ENCODE measurements at places on chromosomes 2 and 18.

GRCh38 chr2:44596537-44597320, 235.0 kb downstream of the CAMKMT start:
- DNase-seq, result no peak

- no peak for DNase-seq
Measured at GRCh38 chr2:57842531-57842930, 204.1 kb upstream of the VRK2 start.

DNA sequence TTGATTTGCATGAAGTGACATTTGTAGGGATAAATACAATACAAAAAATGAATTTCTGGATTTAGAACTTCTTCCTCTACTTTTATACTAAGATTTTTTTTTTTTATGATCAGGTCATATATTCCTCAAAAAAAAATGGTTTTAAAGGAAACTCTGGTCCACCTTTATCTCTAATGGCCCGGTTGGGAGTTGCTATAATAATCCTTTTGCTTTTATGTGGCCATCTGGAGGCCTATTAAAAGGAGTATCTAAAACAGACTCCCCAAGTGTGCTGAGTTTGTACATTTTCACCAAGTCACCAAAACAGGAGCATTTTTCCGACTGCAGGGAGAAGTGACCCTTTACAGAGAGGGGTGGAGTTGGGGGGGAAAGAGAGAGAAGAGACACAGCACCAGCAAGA, 329.2 kb upstream of the FIGN start:
- DNase-seq, result no peak

DNA sequence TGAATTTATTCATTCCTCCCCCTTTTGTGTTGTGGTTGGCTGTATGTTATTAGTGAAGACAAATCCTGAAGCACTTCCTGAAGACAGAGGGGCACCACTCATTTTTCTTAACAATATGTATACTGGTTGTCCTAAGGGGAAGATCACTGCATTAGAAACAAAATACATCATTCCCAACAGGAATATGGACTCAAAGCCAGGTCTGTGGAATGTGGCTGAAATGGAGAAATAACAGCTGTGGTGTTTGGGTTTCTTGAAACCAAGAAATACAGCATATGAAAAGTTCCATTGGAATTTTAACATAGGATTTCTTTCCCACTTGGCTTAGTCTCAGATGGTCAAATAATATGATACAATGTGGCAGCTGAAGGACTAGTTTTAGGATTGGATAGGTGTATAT, 267.6 kb downstream of the KCNE4 start:
- DNase-seq, result no peak

- DNase-seq, result no peak
Measured at GRCh38 chr2:171469176-171469575, 35.1 kb downstream of the DCAF17 start.

GRCh38 chr18:48657447-48658120, 118.8 kb downstream of the CTIF start:
- DNase-seq, result no peak

DNA sequence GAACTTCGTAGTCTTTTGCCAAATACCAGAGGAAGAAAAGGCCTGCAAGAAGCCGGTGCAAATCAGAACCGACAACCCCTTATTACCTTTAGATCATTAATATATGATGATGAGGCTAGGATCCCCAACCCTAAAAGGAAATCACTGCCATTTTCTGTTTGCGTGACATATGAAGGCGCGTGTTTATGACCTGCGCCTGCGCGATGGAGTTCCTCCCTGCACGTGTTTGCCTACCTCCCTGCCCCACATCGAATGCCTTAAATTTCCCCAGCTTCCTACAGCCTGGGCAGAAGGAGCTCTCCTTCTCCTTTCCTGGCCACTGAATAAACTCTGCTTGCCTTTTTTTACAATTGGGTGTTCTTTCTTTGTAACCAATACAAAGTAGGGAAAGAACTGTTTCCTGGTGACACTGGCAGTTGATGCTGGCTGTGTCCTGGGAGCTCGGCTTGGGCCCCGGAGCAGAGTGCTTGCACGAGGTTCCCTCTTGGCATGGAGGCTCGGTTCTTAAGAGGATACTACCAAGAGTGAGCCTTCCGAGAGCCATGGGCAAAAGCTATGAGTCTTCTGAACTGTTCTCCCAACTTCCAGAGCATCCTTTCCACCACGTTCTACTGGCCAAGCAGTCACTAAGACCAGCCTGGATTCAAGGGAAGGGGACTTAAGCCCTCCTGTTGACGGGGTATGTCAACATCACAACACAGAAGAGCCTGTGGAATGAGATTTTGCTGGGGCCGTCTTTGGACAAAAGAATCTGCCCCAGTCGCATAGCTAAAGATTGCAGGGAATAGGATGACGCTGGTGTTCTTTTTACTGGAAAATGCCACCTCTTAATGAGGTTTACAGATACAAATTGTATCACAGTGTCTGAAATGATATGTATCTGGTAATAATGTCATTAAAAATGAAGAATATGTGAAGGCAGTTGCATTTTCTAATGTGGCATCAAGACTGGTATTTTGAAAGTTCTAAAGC, 179.8 kb downstream of the SH3BP4 start:
- DNase-seq, result no peak

GRCh38 chr2:10212827-10213226, 89.9 kb upstream of the HPCAL1 start:
- DNase-seq, result no peak

GRCh38 chr2:148351437-148352143, 293.0 kb upstream of the EPC2 start:
- no peak for DNase-seq

DNA sequence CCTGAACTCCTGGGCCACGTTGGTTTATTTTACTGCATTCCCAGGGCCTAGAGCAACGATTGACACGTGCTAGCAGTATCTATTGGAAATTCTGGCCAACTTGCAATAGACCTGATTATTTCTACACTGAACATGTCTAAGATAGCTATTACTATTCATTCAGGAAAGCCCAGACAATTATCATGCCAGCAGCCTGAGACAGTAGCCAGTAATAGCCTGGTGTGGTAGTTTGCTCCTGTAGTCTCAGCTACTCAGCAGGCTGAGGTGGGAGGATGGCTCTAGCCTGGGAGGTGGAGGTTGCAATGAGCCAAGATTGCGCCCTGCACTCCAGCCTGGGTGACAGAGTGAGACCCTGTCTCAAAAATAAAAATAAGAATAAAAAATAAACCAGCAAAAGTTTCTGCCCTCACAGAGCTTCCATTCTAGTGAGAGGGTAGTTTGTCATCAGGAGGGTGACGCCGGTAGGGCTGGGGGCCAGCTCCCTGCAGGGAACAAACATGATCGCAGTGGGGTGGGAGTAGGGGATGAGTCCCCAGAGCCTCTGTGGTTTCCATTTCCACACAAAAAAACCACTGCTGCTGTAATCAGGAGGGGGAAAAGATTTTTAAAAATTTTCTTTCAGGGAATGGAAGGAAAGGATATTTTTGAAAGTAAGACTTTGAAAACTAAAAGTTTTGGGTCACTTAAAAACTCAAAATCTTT, 4.3 kb downstream of the CASP8 start:
- no peak for DNase-seq

- DNase-seq, result no peak
Measured at GRCh38 chr2:164882276-164882675, 40.7 kb upstream of the COBLL1 start.

DNA sequence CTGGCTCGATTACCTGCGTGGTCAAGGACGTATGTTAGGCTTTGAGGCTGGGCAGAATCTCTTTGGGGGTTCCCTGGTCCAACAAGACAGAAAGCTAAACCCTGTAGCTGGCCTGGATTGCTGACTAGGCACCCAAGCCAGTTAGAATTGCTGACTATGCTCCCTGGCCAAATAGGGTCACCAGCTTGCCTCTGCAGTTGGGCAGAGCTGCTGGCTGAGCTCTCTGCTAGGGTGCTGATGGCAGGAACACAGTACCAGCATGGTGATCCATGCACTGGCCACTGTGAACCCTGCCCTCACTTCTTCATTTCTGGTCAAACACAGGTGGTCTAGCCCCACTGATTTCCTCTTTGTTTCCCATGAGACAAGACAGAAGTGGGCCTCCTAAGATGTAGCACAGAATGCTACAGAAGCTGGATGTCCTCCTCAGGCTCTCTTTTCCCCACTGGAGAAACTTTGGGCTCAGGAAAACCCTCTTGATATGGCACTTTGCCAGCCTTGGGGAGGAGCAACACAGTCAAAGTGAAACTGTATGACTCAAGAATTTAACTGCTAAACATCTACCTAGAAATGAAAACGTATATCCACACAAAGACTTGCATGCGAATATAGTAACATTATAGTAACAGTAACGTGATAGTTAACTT, 20.8 kb downstream of the SP140L start:
- no peak for DNase-seq

- DNase-seq, result no peak
Measured at GRCh38 chr2:72238311-72238710, 90.6 kb upstream of the CYP26B1 start.

DNA sequence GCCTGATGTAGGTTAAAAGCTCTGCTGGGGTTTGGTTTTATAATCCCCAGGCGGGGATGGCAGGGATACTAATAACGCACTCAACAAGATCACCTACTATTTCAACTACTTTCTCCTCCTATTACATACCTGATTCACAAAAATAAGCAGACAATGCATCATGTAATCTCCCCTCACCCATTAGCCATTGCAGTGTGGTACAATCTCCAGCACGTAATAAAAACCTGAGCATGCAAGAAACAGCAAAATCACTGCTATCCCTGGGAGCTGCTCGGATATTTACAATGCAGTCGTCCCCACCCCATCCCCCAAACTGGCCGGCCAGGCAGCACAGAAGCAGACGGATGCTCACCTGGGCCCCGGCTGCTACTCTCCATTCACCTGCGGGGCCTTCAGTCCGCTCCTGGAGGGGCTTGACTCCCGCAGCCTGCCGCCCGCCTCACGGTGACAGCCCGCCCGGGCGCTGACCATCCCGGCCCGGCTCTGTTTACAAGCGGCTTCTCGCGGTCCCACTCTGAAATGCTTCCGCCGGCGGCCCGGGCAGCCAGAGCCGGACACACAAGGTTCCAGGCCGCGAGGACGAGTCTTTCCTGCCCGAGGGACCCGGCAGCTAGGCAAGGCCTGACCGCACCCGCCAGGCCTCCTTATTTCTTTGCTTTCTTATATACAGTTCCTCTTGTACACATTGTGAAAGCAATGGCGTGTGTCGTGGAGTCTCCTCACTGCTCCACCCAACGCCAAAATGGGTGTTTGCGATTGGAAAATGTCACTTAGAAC, at the start of gene PLEKHM3:
PLEKHM3 (minus strand) TSS at position 491 of the 777 bp plus-strand sequence. CDS start 23,888 bp downstream, outside the sequence.
- peak; percentile 68 for DNase-seq

DNA sequence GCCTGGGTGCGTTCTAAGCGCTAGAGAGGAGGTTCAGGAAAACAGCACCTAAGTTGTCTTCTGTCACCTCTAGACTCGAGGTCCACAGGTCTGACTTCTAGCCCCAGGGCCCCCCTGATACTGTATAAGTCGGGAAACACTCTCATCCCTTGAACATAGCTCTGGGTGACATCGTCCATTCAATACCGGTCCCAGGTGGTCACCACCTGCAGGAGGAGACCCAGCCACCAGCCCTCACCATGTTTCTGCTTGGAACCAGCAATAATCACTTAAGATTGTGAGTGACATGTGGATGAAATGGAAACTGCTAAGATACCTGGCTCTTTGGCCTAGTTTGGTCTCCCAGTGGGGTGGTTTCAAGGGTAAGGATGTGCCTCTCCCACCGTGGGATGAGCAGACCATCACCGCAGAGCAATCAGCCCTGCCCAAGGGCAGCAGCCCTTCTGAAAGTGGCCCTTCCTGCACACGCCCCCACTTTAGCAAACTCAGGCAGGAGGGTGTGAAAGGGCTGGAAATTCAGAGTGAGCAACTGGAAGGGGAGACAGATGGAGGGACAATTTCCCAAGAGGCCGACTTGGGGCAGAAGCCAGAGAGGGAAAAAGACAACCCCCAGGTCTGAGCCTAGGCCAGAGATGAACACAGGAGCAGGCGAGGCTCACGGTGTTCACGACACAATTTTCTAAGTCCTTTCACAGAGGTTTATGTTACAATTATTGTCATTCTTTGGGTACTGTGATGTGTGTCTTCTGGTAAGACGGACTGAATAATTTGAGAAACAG, 95.2 kb downstream of the ZNF516 start:
- no peak for DNase-seq

DNA sequence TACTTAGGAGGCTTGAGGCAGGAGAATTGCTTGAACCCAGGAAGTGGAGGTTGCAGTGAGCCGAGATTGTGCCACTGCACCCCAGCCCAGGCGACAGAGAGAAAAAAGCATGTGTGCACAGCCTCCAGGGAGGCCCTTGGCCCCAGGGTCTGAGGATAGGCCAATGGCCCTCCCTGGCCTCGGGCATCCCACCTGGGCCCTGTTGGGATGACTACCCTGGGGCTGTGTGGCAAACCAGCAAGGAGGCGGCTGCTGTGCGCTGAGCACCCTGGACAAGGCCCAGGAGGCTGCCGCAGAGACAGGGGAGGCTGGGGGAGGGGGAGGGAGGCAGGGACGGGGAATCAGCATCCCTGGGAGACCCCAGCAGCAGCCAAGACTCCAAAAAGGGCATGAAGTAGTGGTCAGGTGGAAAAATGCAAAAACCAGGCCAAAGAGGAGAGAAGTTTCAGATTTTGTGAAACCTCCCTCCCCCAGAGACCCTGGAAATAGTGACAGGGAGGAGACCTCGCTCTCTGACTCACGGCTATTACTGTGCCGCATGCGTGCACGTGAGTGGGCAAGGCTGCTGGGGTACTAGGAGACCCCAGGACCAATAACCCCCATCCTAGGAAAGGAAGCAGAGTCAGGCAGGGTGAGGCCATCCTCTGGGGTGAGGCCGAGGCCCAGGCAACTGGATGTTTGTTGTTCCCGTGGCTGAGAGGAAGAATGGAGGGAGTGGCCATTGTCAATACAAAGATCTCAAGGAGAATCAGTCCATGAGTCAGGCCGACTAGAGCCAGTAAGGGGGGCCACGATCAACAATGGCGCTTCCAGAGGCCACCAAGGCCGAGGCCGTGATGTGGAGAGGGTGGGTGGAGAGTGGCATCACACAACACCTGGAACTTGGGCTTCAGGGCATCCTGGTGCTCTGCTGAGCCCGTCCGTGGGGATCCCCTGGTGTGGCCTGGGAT, 16.0 kb upstream of the B3GNT7 start:
- DNase-seq, result no peak

DNA sequence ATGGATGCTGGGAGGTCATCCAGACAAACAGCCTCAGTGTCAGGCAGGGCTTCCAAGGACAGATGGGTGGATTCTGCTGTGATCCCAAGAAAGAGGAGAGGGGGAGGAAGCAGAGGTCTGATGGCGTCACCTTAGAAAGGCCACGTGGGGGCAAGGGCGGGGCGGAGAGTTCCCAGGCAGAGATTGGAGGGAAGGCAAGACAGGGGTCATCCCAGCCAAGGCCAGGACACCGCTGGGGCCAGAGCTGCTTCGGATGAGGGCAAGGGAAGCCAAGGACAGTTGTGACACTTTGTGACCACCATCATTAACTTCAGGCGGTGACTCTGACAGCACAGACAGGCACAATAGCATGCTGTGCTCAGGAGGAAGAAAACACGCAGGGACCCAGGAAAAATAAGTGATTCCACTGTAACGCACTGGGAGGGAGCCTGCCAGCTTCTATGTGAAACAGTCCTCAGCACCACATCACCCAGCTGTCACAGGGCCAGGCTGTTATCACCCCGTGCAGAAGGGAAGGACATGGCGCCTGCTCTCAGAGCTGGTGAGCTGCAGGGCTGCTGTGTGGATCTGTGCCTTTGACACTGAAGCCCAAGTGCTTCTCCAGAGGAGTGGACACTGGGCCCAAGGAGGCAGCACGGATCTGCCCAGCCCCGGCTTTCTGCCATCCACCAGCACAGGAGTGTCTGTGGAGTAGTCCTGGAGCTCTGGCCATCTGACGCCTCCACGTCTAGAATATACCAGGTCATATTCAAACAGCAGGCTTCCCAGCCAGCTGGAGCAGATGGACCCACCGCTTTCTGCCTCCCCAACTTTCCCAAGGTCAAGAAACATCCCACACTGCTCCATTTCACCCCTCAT, 204.1 kb downstream of the NDUFA10 start:
- DNase-seq, result no peak

- no peak for DNase-seq
Measured at GRCh38 chr2:71720283-71720560, 266.9 kb downstream of the DYSF start.

Measured in stimulated activated CD4-positive, alpha-beta T cell treated with anti-CD3 and anti-CD28 coated beads, Interleukin-15, amount 100 ng/mL, for 48 hours (primary cell).